ENCODE measurements at places on chromosomes 4 and X.

GRCh38 chr4:158067646-158068045 lies 105.2 kb downstream of the GASK1B start:
- no peak overlapping the region for H3K4me3 ChIP-seq
- no peaks in the 10 kb centered on the region for H3K4me1 ChIP-seq
- no peak for DNase-seq
- no peaks in the 10 kb centered on the region for H3K36me3 ChIP-seq
- H3K27me3 ChIP-seq: no peaks in the 10 kb centered on the region

DNA sequence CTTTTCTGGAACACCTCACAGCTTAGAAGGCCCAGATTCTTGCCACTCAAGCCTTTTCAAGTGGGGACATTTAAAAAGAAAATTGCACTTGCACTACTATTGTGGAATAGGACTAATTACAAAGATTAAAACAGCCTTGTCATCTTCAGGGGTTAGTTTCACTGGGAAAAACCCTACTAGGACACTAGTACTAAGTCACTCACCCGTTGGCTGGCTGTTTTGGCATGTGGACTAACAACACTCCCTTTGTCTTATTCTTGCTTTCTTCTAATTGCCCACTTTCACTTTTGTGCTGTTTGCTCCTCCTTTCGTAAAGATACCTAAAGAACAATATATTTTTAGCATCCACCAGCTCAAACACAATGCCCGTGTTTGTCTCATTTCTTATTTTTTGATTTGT lies 200.9 kb upstream of the MID1 start:
- H3K27ac ChIP-seq: no peak overlapping the region
- no peaks in the 10 kb centered on the region for H3K27me3 ChIP-seq
- no peaks in the 10 kb centered on the region for H3K36me3 ChIP-seq
- DNase-seq: no peak

- DNase-seq: no peak
- no peak overlapping the region for H3K4me3 ChIP-seq
- H3K27ac ChIP-seq: no peak overlapping the region
These were observed 1.6 kb upstream of the NDST3 start for GRCh38 chr4:118032691-118033090.

DNA sequence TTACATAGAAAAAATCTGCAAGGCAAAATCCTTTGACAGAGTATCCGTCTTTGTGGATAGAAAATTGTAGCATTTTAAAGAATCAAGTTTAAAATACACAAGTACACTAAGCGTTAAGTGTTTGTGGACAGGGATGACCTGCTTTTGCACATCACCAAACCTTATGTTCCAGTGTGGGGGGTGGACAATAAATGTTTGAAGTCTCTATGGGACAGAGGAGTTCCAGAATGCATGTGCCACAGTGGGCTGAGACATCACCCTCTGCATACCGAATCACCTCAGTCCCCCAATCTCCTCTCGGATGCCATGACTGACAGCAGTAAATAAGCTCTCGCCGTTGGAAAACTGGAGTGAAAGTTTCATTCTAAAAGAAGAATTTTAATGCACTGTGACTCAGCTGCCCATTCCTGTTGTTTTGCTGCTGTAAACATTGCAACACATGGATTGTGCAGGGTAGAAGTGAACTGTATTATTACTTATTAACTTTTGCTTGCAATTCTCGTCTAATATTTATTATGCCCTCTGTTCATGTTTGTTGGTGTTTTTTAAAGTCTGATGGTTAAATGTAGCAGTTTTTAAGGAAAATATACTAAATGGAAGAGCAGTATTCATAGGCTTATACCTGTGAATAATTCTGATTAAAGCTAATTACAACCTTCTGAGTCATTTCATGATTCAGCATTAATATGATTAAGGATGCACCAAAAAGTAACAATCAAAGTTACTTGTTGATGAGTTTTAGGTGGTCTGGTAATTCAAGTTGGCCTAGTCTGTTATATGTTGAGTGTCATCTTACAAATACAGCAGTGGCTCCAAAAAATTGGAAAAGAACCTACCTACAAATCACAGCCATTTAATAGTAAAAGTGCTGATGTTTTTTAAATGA lies 24.0 kb downstream of the CDKN2AIP start:
- H3K36me3 ChIP-seq: peaks cover 5% of the 10 kb centered on the region
- H3K4me1 ChIP-seq: no peaks in the 10 kb centered on the region
- H3K4me3 ChIP-seq: no peak overlapping the region
- no peak for DNase-seq
- no peak overlapping the region for H3K27ac ChIP-seq

DNA sequence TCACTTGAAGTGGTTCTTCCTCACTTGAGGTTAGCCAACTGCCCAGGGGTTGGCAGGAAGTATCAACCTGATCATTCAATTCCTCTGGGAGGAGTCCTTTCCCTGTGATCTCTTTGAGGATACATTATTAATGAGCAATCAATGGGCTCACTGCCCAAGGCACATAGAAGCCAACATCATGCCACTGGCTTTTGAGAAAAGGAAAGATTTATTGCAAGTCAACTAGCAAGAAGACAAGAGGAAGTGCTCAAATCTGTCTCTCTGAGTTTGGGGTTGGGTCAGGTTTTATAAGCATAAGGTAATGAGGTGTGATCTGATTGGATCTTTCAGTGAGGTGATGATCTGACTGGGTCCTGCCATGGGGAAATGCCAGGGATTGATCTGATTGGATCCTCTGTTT lies 39.6 kb downstream of the FGFBP1 start:
- no peak overlapping the region for H3K4me3 ChIP-seq
- H3K4me1 ChIP-seq: no peaks in the 10 kb centered on the region

GRCh38 chrX:53262189-53262917 lies 19.0 kb downstream of the IQSEC2 start:
- peak overlapping the region; percentile 81 for H3K27ac ChIP-seq
- H3K27me3 ChIP-seq: no peaks in the 10 kb centered on the region
- no peak for DNase-seq
- peaks cover 27% of the 10 kb centered on the region for H3K4me1 ChIP-seq
- H3K36me3 ChIP-seq: peaks cover 4% of the 10 kb centered on the region

DNA sequence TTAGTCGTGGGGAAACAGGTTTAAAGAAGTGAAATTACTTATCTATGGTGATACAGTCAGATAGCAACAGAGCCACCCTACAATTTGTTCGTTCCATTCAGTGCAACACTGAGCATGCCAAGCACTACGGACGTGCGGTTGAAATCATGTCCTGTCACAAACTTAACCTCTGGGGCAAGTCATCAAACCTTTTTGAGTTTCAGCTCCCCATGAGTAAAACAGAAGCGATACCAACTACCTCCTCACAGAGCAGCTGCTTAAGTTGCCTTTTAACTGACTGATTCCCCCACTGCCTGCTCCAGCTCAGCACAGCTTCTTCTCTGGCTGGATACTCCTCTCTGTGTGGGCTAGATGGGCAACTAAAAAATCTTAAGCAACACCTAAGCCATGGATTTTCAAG lies 36.0 kb downstream of the LHFPL1 start:
- H3K36me3 ChIP-seq: no peaks in the 10 kb centered on the region
- H3K27ac ChIP-seq: no peak overlapping the region
- no peaks in the 10 kb centered on the region for H3K27me3 ChIP-seq
- no peak overlapping the region for H3K4me3 ChIP-seq
- no peak for DNase-seq
- H3K4me1 ChIP-seq: peaks cover 3% of the 10 kb centered on the region

DNA sequence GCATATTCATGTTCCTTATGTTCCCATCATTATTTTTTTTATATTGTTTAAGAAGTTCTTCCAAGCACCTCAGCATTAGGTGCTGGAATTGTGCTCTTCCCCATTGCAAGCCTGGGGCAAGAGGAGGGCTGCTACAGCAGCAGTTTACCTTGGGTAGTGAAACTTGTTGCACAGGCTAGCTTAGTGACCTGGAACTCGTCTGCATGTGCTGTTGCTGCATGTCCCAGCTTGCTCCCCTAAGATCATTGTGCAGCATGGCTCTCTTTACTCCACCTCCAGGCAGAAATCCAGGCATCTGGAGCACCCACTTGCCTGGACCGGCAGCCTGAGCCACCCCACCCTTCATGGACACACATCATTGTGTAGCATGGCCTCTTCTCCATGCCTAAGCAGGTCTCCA lies 776.0 kb downstream of the GLUD2 start:
- H3K4me1 ChIP-seq: no peaks in the 10 kb centered on the region
- DNase-seq: no peak
- no peaks in the 10 kb centered on the region for H3K36me3 ChIP-seq
- H3K27me3 ChIP-seq: no peaks in the 10 kb centered on the region
- no peak overlapping the region for H3K27ac ChIP-seq

- no peak for DNase-seq
- H3K4me3 ChIP-seq: no peak overlapping the region
- no peaks in the 10 kb centered on the region for H3K27me3 ChIP-seq
- peak overlapping the region; percentile 87 for H3K27ac ChIP-seq
- H3K4me1 ChIP-seq: peaks cover 43% of the 10 kb centered on the region
- H3K36me3 ChIP-seq: peaks cover 14% of the 10 kb centered on the region
These were observed 4.6 kb downstream of the RAB33A start for GRCh38 chrX:130176354-130176776.

GRCh38 chrX:41333003-41333743 lies 789 bp upstream of the DDX3X start:
- peak overlapping the region; percentile 100 for H3K4me3 ChIP-seq
- peaks cover 62% of the 10 kb centered on the region for H3K36me3 ChIP-seq
- DNase-seq: peak; percentile 75

- no peak overlapping the region for H3K4me3 ChIP-seq
- H3K27ac ChIP-seq: no peak overlapping the region
- peaks cover 4% of the 10 kb centered on the region for H3K36me3 ChIP-seq
- H3K27me3 ChIP-seq: peaks cover 30% of the 10 kb centered on the region
These were observed 3.8 kb upstream of the SLC26A1 start for GRCh38 chr4:996997-997374.

Measured in effector memory CD8-positive, alpha-beta T cell (primary cell).